ENCODE measurements at places on chromosomes 6 and 20. TPM values are rescaled to one million over a fixed set of nuclear protein-coding genes. Genes with fewer than 3 reads are reported as not detected.

Gene OOEP
- total RNA-seq = not detected

Gene NT5DC1
- total RNA-seq = 13.1 TPM

Gene HDGFL1
- not detected for total RNA-seq

- no peak for DNase-seq
Measured at GRCh38 chr20:9919271-9920014, 80.6 kb upstream of the PAK5 start.

- DNase-seq = no peak
Measured at GRCh38 chr6:135314543-135314942, 133.4 kb downstream of the MYB start.

DNA sequence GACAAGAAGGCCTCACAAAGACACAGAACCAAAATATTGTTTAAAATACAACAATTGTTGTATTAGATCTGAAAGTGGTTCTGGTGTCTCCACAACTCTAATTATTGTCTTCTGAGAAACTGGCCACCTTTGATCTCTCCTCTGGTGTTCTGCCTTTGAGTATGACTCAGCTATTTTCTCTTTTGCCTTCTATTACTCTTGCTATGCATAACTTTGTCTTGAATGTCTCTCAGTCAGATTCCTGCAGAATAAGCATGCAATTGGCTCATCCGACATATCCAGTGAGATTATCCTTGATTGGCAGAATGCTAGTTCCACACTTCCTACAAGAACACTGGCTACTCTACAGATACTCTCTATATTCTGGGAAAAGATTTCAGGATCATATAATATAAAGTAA is 14.3 kb upstream of the EPM2A start:
- peak; percentile 74 for DNase-seq

DNA sequence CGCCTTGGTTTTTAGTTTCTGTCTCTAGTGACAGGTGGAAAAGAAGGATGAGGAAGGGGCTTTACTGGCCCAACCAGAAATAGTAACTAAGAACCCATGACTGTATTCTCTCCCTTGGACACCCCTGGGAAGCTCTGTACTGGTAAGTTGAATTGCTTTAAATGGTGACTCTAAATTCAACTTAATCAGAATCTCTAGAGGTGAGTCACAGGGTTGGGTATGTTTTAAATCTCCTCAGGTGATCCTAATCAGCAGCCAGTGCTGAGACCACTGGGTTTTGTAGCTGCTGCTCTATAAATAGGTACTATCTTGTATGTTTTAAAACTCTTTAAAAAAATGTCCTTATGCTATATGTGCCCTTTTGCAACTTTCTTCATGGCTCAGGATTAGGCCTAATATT is 314.0 kb upstream of the ECI2 start:
- no peak for DNase-seq

GRCh38 chr6:37685261-37685660 is 12.4 kb downstream of the MDGA1 start:
- no peak for DNase-seq

Data from myocyte (in vitro differentiated cells).